SK-N-SH (cell line): ENCODE measurements at places on chromosomes 6 and 20.

GRCh38 chr6:26569433-26569764 is 27.4 kb upstream of the ABT1 start:
- no peak for DNase-seq

DNA sequence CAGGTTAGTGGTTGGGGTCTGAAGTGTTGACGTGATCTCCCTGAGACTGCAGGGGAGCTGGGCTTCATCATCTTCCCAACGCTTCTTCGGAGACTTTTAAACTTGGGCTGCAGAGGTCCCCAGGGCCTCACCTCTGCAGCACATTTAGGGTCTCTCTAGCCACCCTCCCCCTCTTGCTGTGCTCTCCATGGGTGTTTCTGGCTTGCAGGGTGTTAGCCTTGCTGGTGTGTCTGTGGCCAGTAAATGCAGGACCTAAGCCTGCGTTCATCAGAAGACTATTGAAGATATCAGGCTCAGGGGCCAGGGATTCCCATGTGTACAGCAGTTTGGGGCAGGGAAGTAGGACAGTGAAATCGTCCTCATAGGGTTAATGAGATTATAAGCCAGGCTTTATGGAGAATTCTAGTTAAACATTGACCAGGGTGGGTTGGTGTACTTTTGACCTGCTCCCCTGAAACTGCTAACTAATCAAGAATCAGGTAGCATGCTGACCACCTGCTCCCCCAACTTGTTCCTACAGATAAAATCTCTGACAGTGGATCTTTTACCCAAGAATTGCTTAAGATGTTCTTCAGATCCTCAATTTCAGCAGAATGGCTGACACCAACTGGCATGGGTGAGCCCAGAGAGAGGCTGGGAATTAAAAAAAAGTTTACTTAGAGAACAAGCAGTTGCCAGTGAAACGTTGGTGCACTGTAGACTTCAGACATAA is 3.8 kb upstream of the DDO start:
- no peak for DNase-seq

- DNase-seq = no peak
Observed at GRCh38 chr6:128704601-128705000, 178.3 kb upstream of the LAMA2 start.

DNA sequence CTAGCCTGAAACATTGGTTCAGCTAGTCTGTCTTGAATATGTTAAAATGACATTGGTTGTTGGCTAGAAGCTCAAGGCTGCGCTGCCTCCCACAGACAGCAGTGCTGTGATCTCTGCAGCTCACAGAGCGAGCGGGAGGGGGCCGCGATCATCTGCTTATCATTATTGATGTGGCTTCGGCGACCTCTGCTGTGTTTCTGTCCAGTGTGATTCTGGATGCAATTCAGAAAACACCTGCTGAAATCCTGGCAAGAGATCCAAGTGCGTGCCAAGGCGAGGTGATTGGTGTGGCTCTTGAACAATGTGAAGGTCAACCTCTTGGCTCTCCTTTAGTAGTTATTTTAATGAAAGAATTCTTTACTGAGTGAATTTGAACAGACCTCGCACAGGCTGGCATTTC is 142.3 kb upstream of the SASH1 start:
- DNase-seq = no peak

DNA sequence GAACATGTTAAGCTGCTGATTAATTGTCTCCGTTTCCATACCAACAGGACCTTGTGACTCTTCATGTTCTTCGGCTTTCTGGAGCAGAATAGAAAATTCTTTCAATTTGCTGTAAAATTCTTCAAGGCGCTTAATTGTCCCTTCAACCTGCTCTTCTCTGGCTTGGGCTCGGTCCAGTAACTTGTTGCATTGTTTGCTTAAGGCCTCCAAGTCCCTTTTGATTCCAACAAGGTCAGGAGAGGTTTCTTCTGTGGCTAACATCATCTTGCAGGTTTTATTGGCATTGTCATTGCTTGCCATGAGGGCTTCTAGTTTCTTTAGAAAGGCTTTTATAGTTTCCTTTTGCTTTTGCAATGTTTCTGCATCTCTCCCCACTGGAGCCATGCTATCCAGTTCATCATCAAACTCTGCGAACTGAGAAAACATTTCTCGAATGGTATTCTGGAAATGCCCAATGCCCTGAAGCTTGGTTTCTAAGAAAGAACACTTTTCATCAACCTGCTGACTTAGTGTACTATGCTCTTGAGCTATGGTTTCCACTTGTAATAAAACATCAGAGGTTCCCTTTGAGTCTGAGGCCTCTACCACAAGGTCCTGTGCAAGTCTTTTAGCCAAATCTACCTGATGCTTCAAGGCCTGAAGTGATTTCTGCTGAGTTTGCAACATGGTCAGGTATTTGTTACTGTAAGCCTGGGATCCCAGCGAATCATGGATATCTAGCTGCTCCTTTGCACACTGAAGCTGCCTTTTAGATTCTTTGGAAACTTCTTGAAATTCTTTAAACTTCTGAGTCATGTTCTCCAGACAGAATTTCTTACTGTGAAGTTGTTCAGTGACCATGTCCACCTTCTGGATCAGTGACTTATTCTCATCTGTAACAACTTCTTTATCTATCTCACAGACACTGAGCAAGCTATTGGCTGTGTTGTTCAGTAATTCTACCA is 90.2 kb downstream of the DST start:
- DNase-seq = no peak

GRCh38 chr6:32183030-32183429 is 1.0 kb downstream of the AGER start:
- no peak for DNase-seq

DNA sequence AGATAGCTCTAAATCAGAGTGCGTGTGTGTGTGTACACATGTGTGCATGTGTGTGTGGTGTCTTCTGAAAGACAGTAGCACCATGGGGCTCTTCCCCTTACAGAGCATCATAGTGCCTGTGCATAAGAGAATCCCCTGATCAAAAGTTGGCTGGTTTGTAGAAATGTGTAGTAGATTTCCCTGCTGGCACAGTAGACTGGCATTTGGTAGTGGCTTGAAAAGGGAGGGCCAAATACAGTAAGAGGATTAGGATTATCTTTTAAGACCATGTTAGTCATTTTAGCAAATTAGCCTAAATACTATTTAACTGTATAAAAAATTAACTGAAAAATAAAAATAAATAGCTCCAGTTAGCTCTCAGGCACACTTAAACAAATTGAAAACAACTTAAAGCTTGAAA is 112.6 kb downstream of the B3GAT2 start:
- DNase-seq = no peak

GRCh38 chr6:77678048-77678447 is 25.2 kb downstream of the MEI4 start:
- peak; percentile 13 for DNase-seq

- DNase-seq = no peak
Observed at GRCh38 chr6:20978151-20978614, 443.9 kb downstream of the CDKAL1 start.
